T-cell (primary cell): ENCODE measurements at places on chromosomes 2 and 18.
A peak's percentile ranks its signal among the peaks of the same experiment; 100 is the strongest.

DNA sequence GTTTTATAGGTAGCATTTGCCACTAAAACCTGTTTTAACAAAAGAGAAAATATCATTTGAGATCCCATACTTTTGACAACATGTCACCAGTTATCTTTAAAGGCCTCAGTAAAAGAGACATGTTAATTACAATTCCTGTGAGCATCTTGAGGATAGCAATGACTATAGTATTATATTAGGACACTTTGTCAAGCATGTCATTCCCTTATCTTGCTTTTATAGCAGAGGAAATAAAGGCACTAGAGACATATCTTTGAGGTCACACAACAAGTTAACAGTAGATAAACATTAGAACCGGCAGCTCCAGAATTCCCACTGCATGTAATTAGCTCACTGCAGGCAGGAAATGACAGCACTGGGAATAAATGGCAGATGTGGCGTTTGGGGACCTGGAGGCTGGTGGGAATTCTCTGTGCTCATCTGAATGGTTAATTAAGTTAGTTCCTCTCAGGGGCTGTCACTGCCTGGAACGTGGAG lies 25.9 kb downstream of the LYPD6B start:
- no peak for DNase-seq

DNA sequence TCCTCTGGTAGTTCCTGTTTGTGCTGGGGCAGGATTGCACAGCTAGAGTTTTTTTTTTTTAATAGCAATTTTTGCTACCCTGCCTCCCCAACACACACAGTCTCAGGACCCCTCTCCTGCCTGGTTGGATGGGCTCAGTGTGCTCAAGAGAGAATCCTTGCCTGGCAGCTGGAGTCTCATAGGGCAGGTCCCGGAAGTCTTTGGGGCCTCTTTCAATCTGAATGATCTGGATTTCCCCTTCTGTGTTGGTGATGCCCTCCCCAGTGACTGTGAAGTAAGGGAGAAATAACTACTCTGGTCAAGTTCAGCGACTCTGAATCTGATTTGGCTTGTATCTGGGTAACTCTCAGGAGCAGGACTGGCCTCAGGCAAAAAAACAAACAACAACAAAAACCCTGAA lies 220.6 kb upstream of the LRRTM1 start:
- no peak for DNase-seq

GRCh38 chr2:213290501-213290900 lies 6.2 kb downstream of the SPAG16 start:
- no peak for DNase-seq

- DNase-seq = no peak
Observed at GRCh38 chr2:18172607-18173006, 294.1 kb downstream of the KCNS3 start.

- peak; percentile 71 for DNase-seq
Observed at GRCh38 chr2:8488001-8488738, 193.7 kb upstream of the ID2 start.

DNA sequence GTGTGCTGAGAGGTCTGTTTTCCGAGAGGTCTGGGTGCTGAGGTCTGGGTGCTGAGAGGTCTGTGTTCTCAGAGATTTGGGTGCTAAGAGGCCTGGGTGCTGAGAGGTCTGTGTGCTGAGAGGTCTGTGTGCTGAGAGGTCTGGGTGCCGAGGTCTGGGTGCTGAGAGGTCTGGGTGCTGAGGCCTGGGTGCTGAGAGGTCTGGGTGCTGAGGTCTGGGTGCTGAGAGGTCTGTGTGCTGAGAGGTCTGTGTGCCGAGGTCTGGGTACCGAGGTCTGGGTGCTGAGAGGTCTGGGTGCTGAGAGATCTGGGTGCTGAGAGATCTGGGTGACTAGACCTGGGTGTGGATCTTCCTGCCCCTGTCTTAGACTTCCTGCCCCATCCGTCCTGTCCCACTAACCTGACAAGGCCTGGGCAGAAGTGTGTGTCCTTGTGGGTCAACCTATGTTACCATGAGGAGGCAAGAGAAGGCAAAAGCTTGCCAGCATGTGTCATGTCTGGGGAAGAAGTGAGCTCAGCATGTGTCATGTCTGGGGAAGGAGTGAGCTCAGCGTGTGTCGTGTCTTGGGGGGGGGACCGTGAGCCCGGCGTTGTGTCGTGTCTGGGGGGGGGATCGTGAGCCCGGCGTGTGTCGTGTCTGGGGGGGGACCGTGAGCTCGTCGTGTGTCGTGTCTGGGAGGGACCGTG lies 69.3 kb downstream of the KCNG2 start:
- DNase-seq = no peak

GRCh38 chr2:10226038-10226724 lies 76.5 kb upstream of the HPCAL1 start:
- no peak for DNase-seq

- no peak for DNase-seq
Observed at GRCh38 chr18:396556-396955, 103.9 kb downstream of the COLEC12 start.

GRCh38 chr2:8511868-8512612 lies 169.8 kb upstream of the ID2 start:
- no peak for DNase-seq

DNA sequence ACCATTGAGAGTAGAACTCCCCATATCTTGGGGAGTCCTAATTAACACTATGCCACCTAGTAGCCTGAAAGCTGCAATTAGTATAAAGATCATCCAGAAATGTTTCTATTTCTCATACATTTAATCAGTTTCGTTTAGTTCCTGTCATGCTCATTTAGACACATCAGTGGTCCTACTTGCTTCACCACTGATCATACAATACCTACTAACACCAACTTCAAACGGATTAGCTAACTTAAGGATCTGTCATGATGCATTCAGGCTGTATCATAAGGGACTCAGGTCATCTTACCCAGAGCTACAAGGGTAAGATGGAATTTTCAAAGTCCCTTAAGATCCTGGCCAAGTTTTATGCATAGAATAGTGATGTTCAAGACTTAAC lies 6.8 kb downstream of the SRSF7 start:
- no peak for DNase-seq

- DNase-seq = no peak
Observed at GRCh38 chr18:13393338-13393737, 174.8 kb downstream of the LDLRAD4 start.

DNA sequence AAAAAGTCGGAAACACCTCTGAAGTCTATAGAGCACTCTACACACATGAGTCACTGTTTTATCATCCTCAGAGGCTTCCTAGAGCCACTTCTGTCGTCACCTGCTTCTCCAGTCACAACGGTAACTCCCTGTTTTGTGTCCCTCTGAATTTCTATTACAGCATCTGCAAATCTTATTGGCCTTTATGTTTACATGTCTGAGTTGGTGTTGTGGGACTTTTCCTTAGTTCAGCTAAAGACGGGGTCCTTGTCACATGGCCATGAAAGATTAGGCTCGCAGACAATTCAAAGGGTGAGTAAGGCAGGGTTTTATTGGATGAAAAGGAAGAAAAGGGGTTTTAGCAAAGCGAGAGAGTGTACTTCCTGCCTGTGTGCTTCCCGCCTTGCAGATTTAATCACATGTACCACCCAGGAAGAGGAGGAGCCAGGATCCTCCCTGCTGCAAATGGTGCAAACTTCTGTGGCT lies 185.6 kb downstream of the LPIN1 start:
- DNase-seq = no peak

DNA sequence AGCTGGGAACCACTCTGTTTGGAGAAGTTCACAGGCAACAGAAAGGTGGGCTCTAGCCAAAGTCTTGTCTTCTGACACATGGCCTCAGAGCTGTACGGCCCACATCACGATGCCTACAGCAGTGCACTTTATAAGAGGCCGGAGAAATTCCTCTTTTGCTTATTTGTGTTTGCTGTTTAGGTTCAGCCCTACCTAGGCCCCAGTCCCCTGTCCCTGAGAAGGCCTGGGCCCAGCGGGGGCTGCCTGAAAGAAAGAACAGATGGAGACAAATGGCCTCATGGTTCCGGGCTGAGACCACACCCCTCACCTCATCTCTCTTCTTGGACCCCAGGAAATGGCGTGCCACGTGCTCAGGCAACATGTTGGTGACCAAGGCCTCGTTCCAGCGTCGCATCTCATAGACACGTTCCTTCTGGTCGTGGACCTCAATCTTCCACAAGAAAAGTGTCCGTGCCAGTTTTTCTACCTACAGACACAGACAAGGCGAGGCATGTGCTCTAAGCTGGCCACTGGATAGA lies 30.9 kb downstream of the CENPO start:
- DNase-seq = no peak

GRCh38 chr2:144477957-144478311 lies 42.0 kb downstream of the ZEB2 start:
- DNase-seq = no peak

GRCh38 chr2:227805578-227805977 lies 8.1 kb upstream of the CCL20 start:
- no peak for DNase-seq

GRCh38 chr2:146979746-146980145 lies 865.1 kb upstream of the ACVR2A start:
- DNase-seq = no peak

DNA sequence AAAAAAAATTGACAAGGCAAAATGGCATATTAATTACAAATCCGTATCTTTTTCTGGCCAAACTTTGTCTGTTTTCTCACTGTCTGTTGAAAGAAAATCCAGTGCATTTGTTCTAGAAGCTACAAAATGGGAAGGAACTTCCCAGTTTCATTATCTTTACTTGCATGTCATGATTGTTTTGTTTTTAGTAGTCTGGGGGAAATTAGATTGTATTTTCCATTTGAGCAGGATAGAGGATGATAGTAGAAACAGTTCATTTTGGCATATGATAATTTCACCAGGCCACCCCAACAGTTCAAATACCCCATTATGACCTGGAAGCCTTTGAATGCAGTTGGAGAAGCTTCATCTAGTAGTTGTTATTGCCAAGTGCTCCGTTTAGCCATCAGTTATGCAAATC lies 77.5 kb upstream of the RANBP2 start:
- DNase-seq = no peak

DNA sequence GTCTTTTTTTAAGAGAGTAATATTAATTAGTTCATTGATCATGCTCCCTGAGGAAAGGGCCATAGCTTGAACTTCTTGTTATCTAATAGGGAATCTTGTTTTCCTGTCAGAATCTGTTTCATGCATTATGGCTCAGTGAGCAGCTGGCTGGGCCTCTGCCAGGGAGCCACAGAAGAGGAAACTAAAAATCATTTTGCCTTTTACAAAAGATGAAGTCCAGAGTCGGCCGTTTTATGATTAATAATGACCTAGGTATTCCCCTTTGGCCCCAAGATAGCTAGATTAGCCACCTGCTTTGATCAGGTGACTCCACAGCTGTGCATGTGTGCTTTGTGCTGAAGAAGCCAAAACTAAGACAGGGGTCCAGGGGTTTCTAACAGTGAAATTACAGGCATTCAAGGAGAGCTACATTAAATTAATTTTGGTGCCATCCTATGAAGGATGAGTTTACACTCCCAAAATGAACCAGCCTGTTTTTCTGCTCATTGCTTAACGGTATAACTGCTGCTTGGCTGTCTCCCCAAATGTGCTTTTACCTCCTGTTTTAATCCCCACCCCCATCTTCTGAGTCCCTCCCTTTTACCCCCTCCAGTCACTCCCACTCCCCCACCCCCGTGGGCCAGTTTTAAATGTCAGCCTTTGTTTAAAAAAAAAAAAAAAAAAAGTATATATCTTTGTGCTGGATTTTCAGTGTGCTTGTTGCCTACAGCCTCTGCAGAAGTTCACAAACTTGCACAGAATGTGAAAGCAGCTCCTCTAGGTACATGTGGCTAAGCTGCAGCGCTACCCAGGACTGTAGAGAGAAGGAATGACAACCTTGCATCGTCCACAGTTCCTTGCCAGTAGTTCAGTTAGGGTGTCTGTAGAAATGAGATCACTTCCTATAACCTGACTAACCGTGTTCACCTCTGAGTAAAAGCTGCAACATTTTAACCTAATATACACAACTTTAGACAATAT lies 93.1 kb downstream of the CABLES1 start:
- no peak for DNase-seq

DNA sequence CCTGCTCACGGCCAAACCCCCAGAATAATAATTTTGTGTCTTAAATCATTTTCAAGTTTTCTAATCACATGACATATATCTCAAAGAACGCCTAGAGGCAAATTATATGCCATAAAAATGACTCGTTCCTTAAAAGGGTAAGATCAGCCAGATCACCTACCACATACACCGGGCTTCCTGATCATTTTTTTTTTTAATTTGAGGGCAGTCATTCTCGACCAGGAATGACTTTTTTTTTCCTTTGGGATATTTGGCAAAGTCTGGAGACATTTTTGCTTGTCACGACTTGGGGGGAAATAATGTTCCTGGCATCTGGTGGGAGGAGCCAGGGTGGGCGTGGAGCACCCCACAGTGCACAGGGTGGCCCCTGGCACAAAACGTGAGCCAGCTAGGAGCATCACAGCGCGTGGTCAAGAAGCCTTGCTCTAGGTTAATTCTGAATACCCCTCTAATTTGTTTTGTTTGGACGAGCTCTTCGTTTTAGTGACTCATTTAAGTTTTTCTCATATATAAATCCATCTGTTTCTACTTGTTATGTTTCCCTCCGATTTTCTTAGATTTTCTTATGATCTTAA lies 94.9 kb downstream of the TWIST2 start:
- no peak for DNase-seq

DNA sequence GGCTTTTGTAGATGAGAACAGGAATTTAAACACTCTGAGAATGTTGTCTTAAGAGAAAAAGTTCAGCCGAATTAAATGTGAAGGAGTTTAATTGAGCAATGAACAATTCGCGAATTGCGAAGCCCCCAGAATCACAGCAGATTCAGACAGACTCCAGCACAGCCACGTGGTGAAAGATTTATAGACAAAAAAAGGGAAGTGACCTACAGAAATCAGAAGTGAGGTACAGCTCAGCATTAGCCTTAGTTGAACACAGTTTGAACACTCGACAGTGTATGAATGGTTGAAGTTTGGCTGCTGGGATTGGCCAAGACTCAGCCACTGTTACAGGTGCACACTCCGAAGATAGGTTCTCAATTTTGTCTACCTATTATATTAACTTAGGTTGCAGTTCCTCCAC lies 264.0 kb upstream of the CHST9 start:
- no peak for DNase-seq

- no peak for DNase-seq
Observed at GRCh38 chr18:79805211-79805887, 7.6 kb downstream of the KCNG2 start.

- no peak for DNase-seq
Observed at GRCh38 chr2:177885828-177886466, 186.6 kb downstream of the PDE11A start.

- no peak for DNase-seq
Observed at GRCh38 chr18:448116-448790, 52.2 kb downstream of the COLEC12 start.

- no peak for DNase-seq
Observed at GRCh38 chr18:14963246-14963645, 215.3 kb downstream of the ANKRD30B start.
